ENCODE measurements at places on chromosomes 6 and 20.

GRCh38 chr6:42427871-42428270, 23.9 kb downstream of the TRERF1 start:
- DNase-seq, result no peak

DNA sequence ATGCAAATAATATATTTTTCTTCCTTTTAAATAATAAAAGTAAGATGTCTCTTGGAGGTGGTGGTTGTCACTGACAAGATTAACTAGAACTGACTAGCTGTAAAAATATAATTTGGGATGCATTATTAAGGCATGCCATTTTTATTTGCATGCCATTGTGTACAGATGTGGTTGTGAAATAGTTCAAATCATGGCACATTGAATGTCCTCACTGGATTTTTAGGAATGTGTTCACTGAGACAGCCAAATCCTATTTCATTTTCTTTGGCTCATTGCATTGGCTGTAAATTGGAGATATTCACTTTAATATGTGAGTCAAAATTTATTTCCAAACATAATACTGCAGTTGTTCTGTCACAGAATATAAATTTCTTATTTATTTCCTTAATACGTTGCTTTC, 62.3 kb downstream of the ESR1 start:
- DNase-seq, result no peak

DNA sequence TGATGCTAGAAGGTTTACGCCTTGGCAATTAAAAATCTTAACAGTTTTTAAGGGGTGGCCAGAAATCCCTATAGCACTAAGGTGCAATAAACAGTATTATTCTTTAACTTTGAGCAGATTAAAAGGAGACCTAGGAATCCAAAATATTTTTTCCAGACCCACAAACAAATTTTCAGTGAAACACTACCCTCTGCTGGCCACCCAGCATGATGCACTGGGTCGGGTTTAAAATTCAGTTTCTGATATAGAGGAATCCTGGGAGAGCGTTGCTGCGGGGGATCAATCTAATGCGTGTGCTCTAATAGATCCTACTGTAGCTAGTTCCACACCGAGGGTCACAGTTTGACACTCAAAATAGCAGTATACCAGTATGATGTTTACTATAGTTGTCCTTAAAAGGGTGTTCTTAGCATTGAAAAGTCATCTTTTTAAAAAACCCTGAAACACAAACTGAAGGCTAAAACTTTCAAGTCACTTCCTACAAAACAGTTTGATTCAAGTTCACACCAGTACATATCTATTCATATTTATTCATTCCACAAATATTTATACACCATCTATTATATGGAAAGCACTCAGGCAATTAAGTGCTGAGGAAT, 10.2 kb downstream of the UBE3D start:
- DNase-seq, result no peak

GRCh38 chr6:57324538-57324937, 7.1 kb downstream of the PRIM2 start:
- DNase-seq, result no peak

- DNase-seq, result no peak
These were observed 106.2 kb upstream of the ARMC2 start for GRCh38 chr6:108742041-108742440.

- DNase-seq, result no peak
These were observed 252.9 kb upstream of the NRSN1 start for GRCh38 chr6:23873161-23873560.

DNA sequence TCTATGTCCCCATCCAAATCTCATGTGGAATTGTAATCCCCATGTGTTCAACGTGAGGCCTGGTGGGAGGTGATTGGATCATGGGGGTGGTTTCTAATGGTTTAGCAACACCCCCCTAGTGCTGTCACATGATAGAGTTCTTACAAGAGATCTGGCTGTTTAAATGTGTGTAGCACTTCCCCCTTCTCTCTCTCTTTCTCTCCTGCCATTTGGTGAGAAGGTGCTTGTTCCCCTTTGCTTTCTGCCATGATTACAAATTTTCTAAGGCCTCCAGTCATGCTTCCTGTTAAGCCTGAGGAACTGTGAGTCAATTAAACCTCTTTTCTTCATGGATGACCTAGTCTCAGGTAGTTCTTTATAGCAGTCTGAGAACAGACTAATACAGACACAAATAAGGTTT, 165.4 kb downstream of the OGFRL1 start:
- no peak for DNase-seq

DNA sequence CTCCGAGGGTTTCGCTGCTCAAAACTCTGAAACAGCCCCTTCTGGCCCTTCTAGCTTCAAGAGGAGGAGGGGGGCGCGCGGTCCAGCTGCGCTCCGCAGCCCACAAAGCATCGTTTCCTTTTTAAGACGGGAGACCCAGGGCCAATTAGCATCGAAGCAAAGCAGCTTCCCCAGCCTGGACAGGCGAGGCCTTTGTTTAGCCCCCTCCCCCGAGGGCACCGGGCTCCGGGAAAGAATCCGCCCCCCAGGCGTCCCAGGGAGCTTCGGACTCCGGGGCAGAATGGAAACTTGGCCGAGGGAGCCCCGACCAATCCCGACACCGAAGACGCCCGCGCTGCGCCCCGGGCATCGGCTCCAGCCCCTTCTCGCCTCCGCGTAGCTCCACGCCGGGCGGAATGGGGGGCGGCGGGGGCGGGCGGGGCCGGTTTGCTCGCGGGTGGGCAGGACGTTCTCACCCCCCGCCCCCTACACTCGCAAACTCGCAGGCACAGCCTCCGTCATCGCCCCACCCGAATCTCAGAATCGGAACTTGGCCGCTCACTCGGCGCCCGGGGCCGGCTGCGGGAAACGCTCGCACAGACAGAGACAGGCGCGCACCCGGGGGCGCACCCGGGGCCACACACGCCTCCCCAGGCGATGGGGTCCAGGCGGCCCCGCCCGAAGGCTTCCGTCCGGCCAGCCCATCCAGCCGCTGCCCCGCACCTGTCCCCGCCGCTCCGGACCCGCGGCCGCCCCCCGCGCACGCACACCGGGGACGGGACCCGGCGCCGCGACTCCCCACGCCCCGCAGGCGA, 628 bp downstream of the NKAIN4 start:
- no peak for DNase-seq

GRCh38 chr6:37483917-37484785, 15.5 kb downstream of the CCDC167 start:
- peak; percentile 71 for DNase-seq

- DNase-seq, result no peak
These were observed 152.3 kb downstream of the BTBD9 start for GRCh38 chr6:38487423-38487822.

- DNase-seq, result no peak
These were observed 95.8 kb downstream of the AKAP7 start for GRCh38 chr6:131231103-131231502.

DNA sequence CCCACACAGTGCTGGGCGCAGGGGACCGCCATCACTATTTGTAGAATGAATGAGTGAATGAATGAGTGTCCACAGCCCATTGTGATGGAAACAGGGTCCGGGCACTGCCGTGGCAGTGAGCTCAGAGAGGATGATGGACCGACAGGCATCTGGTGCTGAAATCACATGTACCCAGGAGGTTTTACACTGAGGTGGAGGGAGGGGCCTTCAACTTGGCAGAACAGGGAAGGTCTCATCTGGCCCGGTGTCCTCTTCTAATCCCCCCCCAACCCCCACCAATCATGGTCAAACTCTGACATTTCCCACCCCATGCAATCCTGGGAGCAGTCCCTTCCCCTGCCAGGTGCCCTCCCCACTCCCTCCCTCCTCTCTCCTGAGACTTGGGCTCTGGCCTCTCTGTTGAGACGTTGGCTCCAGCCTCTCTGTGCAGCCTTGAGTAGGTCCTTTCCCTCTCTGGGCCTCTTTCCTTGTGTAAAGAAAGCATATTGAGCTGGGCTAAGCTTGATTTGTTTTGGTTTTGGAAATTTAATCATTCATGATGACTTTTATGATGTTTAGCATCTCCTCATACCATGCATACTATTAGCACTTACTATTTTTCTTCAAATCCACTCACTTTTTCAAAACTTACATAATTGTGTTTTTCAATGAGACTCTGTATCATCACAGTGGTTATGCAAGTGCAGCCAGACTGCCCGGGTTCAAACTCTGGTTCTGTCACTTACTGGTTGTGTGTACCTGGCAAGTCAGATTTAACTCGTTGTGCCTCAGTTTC, 10.8 kb downstream of the KIAA1755 start:
- no peak for DNase-seq

- DNase-seq, result no peak
These were observed 283.7 kb downstream of the CD83 start for GRCh38 chr6:14401246-14401645.

DNA sequence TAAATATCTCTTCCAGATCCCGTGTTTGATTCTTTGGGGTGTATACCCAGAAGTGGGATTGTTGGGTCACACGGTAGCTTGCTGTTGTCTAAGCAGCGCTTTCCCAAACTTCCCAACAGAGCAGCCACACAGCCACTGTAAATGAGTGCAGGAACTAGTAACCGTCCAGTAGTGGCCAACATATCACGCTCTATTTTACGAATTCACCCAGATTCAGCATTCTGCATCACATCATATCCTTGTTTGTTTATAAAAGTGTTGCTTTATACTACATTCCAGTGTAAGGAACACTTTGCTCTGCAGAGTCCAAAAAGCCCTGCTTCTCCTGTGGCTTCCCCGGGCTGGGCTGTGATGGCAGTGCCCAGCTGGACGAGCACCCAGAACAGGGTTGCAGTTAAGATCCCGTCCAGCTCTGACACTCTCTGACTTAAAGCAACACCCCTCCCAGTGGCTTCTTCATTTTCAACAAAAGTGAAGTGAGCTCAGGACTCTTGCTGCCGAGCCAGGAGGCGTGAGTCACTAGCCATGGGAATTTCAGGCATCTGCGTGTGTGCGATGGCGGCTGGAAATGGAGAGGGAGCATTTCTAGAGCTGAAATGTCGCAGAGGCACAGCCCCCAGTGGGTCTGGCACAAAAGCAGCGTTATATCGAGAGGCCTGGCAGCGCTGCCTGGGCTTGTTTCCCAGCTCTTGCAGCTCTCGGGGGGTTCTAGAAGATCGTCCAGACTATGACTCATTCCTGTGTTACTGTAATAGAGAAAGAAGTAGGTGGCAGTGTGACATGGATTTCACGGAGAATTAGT, 216.3 kb upstream of the ECI2 start:
- no peak for DNase-seq

DNA sequence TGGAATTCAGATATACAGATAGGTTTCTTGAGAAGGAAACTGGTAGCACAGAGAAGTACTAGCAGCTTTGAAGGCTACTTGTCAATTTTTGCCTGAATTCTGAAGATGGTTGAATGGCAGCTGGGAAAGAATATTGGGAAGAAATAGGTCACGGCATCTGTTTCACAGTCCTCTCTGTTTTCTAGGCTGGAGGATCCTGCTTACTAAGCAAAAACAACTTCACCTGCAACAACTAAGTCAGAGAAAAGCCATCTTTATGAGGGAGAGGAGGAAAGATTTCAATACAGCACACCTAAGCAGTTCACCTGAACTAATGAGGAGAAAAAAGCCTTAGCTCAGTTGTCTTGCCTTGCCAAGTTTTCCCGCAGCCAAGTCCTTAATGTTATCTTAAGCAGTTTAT, 975.5 kb upstream of the EPHA7 start:
- no peak for DNase-seq

DNA sequence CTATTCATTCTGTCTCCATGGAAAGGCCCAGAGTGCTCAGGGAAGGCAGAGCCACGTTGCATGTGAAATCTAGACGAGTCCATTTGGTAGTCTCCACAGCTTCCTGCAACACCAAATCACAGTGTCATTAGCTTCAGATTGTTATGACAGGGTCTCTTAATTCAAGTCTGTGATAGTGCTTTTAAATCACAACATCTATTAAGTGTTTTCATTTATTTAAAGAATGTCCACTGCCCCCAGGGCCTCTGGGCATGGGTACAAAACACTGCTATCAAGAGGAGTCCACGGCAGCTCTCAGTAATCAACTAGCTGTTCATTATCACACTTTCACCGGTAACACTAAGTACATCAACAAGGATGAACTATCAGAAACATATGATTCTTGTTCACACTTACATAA, 455.9 kb upstream of the JARID2 start:
- DNase-seq, result no peak

- no peak for DNase-seq
These were observed 5.0 kb downstream of the DST start for GRCh38 chr6:56637640-56638039.

- DNase-seq, result no peak
These were observed 137.7 kb downstream of the RCAN2 start for GRCh38 chr6:46353528-46353927.

DNA sequence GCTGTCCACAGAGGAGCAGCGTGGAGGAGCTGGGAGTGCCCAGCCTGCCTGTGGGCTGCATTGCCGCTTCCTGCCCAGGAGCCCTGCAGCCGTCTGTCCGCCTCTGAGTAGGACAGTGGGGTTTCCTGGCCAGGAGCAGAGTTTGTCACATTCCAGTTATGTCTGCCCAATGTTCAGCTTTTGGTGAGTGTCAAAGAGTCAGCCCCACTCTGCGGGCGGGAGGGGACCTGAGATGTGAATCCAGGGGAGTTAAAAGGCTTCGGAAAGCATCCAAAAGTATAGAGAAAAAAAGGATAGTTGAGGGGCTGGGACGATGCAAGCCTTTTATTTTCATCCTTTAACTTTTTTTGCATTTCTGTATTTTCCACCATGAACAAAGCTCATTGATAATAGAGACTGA, 7.2 kb upstream of the GATA5 start:
- no peak for DNase-seq

GRCh38 chr6:26335631-26336323, 29.2 kb upstream of the BTN3A2 start:
- no peak for DNase-seq

GRCh38 chr6:135372758-135373157, 124.8 kb downstream of the AHI1 start:
- DNase-seq, result no peak

DNA sequence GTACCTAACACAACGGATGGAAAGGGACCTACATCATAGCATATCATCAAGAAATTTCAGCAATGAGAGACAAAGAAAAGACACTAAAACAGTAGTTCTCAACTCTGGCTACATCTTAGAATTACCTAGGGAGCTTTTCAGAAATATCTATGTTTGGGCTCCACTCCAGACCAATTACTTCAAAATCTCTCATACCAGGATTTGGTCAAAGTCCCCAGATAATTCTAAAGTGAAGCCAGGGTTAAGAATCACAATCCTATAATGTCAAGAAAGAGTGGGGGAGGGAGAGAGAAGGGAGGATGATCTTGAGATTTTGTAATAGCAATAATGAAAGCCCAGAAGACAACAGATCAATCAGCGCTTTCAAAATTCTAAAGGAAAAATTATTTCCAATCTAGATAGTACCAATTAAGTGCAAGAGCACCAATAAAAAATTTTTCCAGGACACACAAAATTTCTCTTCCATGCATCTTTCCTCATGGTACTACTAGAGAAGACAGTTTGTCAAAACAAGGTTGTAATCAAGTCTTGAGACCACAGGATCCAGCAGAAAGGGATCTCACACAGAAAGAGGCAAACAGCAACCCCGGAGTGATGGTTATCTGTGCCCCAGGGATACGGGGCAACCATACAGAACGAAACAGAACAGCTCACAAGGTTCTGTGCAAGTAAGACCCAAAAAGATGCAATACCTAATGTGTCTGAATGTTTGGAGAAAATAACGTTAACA, 152.9 kb upstream of the DST start:
- no peak for DNase-seq
